H9 (cell line): ENCODE measurements at places on chromosomes 7 and 10.

DNA sequence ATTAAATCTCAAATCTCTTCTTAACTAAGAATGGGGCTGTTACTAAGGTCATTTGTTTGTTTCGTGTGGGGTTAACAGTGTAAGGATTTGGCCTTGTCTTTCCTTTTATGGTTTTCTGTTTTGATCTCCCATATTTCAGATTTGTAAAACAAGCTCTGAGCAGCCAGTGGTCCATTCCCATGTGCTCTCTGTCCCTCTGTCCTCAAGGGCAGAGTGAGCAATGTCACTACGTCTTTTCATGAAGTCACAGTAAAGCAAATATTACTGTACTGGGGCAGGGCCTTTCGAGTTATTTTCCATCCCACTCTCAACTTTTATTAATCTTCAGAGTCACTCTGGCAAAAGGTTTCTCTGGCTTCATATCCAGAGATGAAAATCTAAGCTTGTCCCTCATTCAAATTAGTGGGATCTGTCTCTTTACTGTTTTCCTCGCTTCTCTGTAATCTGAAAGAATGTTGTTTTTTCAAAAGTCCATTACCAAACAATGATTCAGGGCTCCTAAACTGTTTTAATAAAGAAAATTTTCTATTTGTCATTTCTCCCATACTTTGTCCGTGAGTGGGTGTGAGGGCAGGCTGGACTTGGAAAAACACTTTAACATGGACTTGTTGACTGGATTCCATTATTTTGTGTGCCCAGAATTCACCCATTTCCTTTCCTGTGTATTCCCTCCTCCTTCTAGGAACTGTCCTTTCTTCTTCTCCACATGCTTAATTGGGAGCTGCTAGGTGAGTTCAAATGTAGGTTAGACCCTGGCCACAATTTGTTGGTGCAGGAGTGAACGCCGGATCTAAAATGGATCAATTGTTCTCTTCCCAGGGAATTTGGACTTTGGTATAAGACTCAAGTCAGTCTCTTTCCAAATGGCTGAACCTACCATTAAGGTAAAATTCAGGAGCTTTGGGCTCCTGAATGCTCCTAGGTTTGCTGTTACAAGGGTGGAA lies 42.1 kb upstream of the NAMPT start:
- no peak for DNase-seq

DNA sequence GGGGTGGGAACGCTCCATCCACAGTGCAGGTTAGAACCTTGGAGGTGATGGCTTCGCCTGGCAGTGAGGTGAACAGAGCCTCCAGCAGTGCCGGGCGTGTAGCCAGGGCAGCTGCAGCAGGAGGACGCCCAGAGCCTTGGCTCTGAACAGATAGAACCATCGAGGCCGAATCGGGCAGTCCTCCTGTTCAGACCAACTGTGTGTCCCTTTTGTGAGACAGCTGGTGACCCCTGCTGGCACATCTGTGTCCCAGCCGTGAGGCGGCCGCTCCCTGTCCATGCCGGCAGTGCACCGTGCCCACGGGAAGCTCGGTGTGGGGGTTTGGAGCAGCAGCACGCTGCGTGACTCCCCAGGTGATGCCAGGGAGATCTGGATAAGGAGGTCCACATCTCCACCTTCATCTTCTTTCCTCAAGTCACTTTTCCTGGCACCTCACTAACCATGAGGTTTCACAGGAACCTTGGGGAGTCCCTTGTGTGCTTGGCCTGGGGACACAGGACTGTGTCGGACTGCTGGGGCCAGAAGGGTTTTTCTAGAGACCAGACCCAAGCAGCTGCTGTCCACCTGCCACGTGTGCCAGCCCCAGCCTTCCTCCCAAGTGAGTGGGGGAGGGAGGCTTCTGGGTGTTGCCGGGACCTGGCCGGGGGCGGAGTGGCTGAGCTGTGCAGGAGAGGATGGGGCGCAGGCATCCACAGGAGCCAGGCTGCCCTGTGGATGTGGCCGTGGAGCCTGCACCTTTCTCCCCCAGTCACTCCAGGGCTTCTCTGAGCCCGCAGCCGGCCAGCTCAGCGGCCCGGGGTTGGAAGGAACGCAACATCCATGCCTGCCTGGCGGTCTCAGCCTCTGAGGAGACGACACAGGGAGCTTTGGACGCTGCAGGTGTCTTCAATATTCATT lies 69.4 kb downstream of the DNAJB6 start:
- DNase-seq, result no peak

DNA sequence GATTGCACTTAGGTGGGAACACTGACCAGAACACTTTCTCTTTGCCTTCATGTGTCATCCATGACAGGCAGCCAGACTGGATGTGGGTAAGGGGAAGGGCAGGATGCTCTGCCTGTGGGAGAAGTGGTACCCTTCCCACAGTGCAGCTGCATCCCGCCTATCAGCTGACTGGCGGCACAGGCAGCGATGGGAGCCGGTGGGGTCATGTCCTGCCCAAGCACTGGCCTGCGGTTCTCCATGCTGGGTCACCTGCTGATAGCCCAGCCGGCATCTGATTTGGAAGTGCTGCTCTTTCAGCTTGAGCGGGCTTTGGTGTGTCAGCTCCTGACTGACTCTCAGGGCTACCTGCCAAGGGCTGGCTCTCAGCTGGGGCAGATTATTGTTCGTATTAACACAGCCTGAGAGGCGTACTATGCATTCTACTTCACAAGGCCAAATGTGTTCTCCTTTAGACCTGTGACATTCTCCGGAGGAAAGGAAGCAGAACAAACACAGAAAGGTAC lies 105.2 kb upstream of the PDLIM1 start:
- no peak for DNase-seq

DNA sequence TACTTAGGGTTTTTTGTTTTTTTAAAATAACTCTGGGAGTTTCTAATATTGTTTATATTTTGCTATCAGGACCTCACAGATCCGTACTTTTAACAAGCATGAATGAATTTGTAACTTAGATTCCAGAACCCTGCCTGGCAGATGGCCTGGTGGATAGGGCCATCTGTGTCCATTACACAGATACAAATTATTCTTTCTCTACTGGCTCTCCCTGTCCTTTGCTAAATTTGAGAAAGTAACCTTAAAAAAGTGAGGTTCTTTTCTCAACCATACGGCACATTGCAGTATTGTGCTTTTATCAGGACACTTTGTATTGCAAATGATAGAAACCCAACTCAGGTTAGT lies 26.6 kb downstream of the LCOR start:
- DNase-seq, result no peak

DNA sequence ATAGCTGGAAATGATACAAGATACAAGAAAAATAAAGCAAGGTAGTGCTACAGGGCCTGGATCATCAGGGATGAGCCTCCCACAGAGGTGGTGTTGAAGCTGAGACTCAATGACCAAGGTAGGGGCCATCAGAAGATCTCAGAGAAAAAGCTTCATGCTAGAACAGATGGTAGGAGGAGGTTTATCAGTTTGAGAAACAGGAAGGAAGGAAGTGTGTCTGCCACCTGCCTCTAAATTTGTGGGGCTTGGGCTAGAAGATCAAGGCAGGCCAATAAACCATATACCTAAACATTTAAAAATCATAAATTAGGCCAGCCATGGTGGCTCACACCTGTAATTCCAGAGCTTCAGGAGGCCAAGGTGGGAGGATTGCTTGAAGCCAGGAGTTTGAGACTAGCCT lies 410.8 kb upstream of the PRKCQ start:
- no peak for DNase-seq

DNA sequence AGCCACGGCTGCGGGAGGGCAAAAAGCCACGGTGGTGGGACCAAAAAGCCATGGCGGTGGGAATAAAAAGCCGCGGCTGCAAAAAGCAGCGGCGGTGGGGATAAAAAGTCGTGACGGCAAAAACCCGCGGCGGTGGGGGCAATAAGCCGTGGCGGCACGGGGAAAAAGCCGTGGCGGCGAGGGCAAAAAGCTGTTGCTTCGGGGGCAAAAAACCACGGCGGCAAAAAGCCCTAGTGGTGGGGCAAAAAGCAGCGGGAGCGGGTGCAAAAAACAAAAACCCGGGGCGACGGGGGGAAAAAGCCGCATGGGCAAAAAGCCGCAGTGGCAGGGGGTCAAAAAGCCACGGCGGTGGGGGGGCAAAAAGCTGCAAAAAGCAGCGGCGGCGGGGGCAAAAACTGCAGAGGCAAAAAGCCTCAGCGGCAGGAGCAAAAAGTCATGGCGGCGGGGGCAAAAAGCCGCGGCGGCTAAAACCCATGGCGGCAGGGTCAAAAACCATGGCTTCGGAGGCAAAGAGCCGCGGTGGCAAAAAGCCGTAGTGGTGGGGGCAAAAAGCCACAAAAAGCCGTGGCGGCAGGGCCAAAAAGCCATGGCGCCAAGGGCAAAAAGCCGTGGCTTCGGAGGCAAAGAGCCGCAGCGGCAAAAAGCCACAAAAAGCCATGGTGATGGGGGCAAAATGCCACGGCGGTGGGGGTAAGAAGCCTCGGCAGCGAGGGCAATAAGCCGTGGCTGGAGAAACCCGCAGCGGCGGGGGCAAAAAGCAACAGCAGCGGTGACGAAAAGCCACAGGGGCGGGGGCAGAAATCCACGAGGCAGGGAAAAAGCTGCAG lies 525.8 kb downstream of the ZNF33B start:
- DNase-seq, result no peak

- no peak for DNase-seq
Measured at GRCh38 chr7:130393841-130394411, 13.6 kb downstream of the CPA1 start.

DNA sequence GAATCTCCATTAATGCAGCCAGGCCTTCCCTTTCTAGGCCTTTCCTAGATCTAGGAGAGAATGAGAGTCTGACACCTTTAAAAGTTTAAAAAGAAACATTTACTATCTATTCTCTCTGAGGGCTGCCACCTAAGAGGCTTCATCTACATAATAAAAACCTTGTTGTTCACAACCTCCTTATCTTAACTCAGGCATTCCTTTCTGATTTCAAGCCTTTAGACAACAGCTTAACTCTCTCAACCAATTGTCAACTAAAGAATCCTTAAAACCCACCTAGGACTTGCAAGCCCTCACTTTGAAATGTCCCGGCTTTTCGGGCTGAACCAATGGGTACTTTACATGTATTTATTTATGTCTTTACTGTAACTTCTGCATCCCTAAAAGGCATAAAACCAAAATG lies 64.3 kb upstream of the RET start:
- DNase-seq, result peak; percentile 32

- no peak for DNase-seq
Measured at GRCh38 chr7:55527307-55527706, 45.0 kb downstream of the VOPP1 start.

DNA sequence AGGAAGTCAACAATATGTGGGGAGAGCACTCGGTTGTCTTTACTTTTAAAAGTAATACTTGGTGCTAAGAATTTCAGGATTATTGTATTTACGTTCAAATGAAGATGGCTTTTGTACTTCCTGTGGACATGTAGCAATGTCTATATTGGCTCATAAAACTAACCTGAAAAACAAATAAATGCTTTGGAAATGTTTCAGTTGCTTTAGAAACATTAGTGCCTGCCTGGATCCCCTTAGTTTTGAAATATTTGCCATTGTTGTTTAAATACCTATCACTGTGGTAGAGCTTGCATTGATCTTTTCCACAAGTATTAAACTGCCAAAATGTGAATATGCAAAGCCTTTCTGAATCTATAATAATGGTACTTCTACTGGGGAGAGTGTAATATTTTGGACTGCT lies 32.7 kb downstream of the SIRT1 start:
- DNase-seq, result no peak

DNA sequence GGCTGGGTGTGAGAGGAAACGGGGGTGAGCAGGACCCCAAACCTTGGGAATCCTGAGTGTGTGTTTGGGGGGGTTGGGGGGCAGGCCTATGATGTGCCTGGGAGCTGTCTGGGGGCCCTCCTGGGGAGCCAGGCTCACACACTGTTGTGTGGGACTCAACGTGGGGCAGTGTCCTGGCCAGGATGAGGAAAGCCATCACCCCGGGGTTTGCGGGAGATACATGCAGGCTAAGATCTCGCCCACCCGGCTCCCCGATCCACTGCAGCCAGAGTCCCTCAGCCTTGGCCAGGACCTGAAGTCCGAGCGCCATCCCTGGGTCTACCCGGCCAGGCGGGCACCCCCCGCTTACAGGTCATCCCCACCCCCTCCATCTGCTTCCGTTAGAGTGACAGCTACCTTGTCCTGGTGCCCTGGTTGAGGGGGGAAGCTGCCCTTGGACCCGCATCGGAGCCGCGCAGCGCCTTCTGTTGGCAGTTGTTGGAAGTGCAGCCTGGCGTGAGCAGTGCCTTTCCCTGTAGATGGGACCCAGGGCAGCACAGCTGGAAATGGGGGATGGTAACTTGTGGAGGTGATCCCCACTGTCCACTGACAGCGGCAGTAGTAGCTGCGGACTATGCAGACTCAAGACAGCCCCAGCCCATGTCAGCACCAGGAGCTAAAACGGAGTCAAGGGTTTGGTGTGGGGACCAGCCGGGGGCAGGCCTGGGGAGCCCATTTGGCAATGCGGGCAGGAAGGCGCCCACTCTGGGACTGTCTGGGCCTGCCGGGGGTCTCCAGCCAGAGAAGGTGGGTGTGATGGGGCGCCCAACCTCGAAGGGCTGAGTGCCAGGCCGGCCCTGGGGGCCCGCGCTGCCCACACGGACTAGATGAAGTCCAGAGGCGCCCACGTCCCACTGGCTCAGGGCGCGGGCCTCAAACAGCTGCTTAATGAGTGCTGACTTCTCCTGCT lies 885.6 kb upstream of the ZNF722 start:
- DNase-seq, result no peak

DNA sequence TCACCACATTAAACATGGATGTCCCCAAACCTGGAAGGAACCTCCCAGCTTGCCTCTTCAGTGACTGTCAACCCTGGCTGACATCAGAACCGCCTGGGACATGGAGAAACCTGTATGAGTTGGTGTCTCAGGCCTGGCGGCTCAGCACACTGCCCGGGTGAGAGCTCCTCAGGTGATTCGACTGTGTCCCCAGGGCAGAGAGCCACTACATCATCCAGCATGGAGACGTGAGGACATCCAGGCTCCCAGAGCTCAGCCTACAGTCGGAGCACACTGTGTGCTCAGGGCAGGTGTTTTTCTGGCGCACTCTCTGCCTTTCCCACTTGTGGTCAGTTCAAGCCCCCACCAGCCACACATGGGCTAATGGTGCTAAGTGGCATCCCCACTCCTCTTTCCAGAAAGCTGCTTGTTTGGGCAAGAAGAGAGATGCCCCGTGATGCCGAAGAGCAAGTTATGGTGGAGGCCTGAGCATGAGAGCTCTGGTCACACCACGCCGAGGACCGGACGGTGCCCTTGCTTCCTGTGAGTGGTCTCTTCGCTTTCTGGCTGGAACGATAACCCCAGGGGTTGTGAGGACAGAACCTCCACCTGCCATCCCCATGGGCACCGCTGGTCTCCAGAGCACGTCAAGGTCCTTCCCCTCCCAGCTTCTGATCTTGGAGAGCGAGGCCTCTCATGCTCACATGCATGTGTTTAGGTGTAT lies 38.5 kb downstream of the AMZ1 start:
- no peak for DNase-seq

GRCh38 chr7:50631639-50632038 lies 66.4 kb upstream of the DDC start:
- no peak for DNase-seq

DNA sequence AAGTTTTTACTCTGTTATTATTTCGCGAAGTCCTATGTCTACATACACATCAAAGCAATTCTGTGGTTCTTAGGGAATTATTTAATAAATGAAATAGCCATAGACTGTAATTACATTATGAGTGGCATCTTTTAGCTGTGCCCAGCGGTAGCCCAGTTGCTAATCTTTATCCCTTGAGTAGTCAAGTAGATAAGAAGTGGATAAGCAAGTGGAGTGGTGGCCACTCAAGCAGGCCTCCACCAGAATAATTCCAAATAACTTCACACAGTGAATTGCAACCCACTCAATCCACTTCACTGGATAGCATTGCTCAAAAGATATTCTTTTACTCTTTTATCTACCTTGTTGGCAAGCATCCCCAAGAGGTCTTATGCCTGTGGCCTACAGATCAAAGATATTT lies 349.7 kb downstream of the AUTS2 start:
- no peak for DNase-seq
